ENCODE measurements at places on chromosomes 5 and 9. TPM values are rescaled to one million over a fixed set of nuclear protein-coding genes. Genes with fewer than 3 reads are reported as not detected.

The C9orf153 gene
- not detected for total RNA-seq

The GABRA6 gene
- not detected for total RNA-seq

The RANBP17 gene
- total RNA-seq: 3.9 TPM

The ACER2 gene
- total RNA-seq: 2.3 TPM

The FOXD4L6 gene
- not detected for total RNA-seq

The FBXL7 gene
- 16.1 TPM for total RNA-seq

The SOHLH1 gene
- total RNA-seq: not detected

The PMPCA gene
- total RNA-seq: 57.5 TPM

The PCDHA9 gene
- total RNA-seq: not detected

GRCh38 chr5:173881811-173882575 lies 6.2 kb upstream of the CPEB4 start:
- DNase-seq: no peak

GRCh38 chr5:39750661-39751060 lies 325.9 kb upstream of the DAB2 start:
- DNase-seq: peak; percentile 0

DNA sequence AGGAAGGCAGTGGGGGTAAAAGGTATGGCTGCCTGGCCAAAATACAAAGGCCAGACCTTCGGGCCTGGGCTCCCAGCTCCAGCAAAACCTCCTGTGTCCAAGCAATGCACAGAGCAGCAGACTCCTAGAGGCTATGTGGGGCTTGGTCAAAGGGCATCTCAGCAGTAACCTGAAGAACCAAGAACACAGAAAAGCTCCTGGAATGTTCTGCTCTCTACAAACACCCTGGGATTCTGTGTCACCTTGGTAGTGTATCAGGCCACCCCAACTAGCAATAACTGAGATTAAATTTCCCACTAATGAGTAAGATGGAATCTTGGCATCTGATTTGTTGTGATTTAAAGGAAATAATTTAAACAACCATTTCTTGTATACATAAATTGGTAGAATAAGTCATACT lies 158.6 kb downstream of the GLIS3 start:
- DNase-seq: no peak

DNA sequence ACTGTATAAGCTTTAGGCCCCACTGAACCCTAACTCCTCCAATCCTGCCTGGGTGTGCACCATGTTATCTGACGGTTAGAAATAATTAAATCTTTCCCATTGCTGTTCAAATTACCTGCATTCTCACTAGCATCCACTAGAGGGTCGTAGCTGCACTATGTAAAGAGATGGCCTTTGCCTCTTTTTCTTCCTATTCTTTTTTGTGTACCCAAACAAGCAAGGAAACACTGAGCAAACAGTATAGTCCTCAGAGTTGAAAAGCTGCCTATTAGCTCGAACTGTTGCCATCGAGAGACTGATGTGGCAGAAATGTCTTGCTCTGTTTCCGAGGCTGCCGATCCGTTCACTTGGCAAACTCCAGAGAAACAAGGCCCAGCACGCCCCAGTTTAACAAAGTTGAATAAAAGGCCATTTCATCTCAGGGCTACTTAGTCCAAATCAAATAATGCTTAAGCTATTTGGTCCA lies 163.8 kb upstream of the TRPM3 start:
- peak; percentile 18 for DNase-seq

DNA sequence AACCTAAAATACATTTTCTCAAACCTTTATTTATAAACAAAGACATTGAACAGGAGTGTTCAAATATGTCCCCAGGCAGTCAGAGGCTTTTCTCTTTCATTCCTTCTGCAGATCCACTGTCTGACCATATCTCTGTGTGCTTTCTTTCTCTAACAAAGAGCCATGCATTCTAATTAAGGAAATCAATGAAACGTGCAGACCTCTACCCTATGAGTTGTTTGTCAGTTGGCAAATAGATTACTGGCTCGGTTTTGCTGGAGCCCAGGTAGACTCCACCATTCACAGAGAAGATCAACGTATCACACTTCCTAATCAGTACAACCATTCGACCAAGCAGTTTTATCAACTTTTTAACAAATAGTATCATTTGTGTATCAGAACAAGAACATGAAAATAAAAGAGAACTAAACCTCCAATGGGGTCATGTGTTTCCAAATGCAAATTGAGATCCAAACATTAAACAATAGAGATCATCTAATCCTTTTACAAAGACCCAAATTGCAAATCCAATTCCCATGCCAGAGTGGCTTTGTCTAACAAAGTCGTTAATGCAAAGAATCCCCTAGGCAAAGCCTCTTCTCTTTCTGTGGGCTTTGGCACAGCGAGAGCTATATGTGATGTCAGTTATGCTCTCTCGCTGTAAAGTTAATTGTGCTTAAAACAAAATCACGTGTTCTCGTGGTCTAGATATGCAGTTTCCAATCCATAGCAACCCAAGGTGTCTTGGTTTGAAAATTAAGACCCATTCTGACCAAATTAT lies 16.8 kb downstream of the KLF4 start:
- DNase-seq: no peak

DNA sequence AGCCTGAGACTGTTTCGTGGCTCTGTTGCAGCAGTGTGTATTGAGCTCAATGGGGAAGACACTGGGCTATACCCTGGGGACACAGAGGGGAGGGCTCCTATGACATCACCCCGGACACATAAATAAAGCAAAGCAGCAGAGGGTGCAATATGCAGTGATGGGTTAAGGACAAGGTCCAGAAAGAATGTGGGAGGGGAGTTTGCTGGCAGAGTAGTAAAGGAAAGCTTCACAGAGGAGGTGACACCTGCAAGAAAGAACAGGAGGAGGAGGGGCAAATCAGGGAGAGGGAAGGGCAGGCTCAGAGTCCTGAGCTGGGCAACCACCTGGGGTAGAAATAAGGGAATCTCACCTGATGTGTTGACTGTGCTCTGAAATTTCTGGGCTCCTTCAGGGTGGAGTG lies 35.3 kb upstream of the CDKN2AIPNL start:
- no peak for DNase-seq

- no peak for DNase-seq
These were observed 241.4 kb upstream of the ZNF462 start for GRCh38 chr9:106621313-106622163.

DNA sequence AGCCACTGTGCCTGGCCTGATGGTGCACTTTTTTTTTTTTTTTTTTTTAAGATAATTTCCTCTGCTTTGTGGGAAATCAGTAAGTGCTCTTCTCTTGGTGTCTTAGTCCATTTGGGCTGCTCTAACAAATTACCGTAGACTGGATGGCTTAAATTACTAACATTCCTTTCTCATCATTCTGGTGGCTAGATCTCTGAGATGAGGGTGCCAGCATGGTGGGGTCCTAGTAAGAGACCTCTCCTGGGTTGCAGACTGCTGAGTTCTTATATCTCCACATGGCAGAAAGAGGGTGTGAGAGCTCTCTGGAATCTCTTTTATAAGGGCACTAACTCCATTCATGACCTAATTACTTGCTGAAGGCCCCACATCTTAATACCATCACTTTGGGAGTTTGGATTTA lies 133.9 kb upstream of the ANKRD55 start:
- no peak for DNase-seq

- no peak for DNase-seq
These were observed 149.0 kb downstream of the PDE4D start for GRCh38 chr5:59744531-59744992.

DNA sequence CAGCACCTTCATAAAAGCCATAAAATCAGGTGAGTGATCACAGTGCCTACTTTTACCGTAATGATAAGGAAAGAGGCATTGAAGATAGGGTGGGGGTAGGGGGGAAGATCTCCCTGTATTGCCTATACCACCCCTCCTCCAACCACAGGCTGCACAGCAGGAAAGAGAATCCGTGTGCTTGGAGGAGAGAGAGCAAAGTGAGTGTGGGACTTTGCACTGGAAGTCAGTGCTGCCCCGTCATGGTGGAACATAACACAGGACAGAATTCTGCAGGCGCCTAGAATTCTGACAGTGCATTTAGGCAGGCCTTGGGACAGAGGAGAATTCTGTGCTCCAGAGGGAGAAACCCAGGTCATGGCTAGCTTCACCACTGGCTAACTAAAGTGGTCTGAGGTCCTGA lies 3.5 kb upstream of the C5 start:
- no peak for DNase-seq

- no peak for DNase-seq
These were observed 191.8 kb downstream of the MELK start for GRCh38 chr9:36764364-36765076.

- no peak for DNase-seq
These were observed 87.8 kb upstream of the PHYKPL start for GRCh38 chr5:178320281-178320855.

DNA sequence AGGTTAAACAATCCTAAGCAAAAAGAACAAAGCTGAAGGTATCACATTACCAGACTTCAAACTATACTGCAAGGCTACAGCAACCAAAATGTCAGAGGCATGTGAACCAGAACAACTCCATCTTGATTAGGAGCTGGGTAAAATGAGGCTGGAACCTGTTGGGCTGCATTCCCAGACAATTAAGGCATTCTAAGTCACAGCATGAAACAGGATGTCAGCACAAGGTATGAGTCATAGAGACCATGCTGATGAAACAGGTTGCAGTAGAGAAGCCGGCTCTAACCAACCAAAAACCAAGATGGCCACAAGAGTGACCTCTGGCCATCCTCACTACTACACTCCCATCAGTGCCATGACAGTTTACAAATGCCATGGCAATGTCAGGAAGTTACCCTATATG lies 252.0 kb downstream of the RASEF start:
- no peak for DNase-seq

DNA sequence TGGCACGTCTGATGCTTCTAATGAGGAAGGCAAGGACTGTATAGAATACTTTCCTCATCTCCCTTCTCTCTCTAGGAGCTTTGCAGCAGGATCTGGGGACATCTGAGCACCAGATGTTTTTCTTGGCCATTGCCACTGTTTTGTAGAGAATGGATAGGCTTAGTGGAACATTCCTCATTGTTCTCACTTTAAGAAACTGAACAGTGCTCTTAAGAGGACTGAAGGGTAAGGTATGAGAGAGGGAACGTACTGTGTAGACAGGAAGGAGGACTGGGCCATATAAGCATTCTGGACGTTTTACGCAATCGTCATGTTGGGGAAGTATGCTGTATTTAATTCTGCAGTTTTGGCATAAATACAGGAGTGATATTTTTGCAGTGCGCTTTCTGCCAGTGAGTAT lies 70.6 kb downstream of the SMARCA2 start:
- DNase-seq: no peak

DNA sequence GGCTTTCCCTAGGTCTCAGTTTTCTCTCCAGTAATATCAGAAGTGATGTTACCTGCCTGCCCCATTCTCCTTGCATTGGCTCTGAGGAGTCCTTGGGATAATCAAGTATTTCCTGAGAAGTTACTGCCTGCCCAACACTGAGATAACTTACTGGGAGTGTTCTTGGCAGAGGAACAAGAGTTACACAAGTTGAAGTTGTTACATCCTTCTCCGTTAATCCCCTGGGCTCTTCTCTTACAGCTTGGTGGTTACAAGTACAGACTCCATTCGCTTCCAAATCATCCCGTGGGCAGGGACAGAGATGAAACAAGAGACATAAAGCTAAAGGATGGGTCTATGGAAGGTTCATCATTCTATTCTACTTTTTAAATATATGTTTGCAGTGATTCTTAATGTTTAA lies 74.1 kb upstream of the SAP30L start:
- no peak for DNase-seq

DNA sequence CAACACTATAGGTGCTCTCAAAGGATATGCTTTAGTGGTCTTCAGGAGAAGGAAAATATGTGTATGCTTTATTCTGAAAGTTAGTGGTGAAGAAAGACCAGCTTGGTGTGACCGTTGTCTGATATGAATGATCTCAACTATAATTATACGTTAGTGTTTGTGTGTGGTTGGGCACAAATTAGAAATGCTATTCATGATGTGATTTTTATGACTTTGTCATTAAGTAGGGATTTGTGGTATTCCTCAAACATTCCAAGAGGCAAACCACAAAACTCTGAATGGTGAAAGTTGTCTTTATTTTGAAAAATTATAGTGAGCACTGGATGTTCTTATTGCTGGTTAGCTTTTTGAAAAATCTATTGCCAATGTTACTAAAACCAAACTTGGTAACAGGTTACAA lies 6.2 kb upstream of the F2R start:
- DNase-seq: no peak

DNA sequence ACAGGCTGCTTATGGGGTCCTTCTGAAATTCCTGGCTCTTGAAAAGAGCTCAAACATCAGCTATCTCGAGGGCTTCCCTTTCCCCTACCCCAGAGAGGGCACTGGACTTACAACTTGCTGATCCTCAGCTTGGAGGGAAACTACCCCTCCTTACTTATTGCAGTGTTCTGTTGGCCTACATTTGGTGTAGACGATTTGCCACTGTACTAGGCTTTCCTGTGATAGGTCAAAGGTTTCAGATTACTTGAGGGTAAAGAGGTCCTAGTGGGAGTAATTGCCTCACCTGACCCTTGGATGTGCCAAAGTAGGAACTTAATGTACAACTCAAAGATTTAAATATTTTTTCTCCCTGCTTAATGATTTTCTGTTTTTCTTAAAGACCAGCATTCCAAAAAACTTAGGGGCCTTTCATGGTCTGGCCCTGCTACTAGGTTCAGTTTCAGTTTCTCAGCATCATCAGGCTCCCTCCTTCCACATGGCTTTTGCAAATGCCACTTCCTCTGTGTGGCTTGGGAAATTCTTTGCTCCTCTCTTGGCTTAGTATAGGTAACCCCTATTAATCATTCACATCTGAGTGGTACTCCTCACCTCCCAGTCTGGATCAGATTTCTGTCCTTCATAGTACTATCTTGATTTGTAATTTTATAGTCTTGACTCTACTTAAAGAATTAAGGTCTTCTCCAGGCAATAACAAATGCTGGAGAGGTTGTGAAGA lies 32.4 kb downstream of the CYSTM1 start:
- DNase-seq: no peak

GRCh38 chr5:174827558-174827957 lies 103.2 kb downstream of the MSX2 start:
- no peak for DNase-seq

- DNase-seq: peak; percentile 59
These were observed 11.4 kb upstream of the PTGDS start for GRCh38 chr9:136965771-136966484.

- no peak for DNase-seq
These were observed 86.3 kb downstream of the STK10 start for GRCh38 chr5:172101547-172102217.

GRCh38 chr5:9785751-9786150 lies 155.6 kb upstream of the TAS2R1 start:
- no peak for DNase-seq

- no peak for DNase-seq
These were observed 20.9 kb downstream of the CSF2 start for GRCh38 chr5:132094393-132095076.

- no peak for DNase-seq
These were observed 3.5 kb downstream of the RFESD start for GRCh38 chr5:95649842-95650620.

All from right cardiac atrium (tissue), 5 donors.